ENCODE measurements at places on chromosomes 3 and 15.

DNA sequence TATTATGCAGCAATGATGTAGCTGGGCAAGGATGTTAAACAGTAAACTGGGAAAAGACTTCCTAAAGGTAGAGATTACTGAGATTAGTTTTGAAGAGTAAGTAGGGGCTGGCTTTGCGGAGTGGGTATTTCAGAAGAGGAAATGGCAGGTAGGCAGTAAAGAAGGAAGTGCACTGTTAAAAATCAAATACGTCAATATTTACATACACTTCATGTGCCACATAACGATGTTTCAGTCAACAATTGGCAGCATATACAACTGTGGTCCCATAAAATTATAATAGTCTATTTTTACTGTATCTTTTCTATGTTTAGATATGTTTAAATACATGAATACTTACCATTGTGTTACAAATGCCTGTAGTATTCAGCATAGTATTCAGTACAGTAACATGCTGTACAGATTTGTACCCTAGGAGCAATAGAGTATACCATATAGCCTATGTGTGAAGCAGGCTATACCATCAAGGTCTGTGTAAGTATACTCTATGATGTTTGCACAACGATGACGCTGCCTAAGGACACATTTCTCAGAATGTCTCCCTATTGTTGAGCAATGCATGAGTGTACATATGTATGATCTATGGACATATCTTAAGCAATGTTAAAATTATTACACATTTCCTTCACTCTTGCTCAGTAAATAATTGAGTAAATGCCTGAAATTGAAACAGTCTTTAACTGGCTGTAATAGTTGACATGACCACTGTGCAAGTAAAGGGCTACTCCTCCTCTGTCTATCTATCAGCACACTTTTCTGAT is 196.7 kb downstream of the ISL2 start:
- no peak for DNase-seq

GRCh38 chr15:89117790-89118189 is 29.5 kb downstream of the ABHD2 start:
- no peak for DNase-seq

DNA sequence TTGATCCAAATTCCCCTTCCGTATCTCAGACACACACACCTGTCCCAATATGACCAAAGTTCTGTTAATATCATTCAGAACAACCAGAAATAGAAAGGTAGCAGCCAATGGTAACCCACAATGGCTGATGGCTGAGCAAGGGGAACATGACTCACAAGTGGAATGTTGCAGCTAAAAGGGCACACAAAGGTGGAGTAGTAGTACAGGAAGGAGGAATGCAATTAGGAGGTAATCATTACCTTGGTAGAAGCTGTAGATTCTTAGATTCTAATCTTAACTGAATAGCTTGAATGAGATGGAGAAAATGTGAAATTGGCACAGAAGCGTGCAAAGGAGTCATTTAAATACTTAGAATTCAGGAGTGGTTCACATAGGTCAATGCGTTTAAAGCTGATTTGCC is 347.9 kb downstream of the NR2F2 start:
- no peak for DNase-seq

GRCh38 chr3:146160964-146161662 is at the start of gene PLOD2:
PLOD2 (minus strand) TSS chr3:146161184; CDS start chr3:146160989, 195 bp downstream.
- DNase-seq = no peak

DNA sequence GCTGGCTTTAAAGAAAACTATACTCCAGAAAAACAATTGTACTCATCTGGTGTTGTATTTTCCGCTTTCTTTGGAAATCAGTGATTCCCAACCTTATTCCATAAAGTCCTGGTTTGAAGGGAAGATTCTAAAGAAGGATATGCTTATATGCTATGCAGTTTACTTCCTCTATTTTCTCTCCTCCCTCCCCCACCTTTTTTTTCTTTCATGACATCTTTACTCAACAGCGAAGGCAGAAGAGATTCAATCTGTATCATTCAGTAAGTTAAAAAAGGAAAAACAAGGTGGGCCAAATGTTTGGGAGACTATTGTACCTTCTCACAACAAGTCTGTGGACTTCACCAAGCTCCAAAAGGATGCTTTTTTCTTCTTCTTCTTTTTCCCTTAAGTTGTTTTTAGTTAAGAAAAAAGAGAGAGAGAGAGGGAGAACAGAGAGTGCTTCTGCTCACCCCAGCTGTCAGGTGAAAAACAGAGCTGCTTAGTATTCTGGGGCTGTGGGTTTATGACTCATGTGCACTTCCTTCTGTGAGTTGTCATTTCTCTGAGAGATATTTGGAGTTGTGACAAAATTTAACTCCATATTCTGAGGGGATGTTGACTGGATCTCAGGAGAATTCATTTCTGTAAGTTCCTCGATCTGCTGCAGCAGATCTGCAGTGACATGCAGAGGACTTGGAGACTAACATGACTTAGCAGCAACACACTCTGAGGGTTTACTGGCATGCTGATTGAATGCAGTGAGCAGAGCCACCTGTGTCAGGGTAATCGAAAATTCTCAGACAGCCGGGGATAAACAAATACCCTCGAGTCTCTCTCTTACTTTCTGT is 70.7 kb downstream of the SSR3 start:
- peak; percentile 24 for DNase-seq

DNA sequence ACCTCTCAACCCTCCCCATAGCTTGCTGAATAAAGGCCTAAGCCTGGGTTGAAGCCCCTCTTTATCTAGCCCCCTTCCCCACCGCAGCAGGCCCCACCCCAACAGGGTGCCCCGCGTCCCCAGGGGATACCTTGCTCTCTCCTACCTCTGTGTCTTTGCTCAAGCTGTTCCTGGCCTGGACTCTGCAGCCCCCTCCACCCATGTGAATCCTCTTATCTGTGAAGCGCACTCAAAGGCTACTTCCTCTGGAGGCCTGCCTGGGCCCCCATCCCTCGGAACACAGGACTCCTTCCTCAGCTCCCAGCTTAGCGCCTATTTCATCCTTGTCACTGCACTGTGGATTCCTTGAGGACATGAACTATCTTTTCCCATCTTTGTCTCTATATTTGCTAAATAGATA is 61.4 kb upstream of the HERC1 start:
- no peak for DNase-seq

- no peak for DNase-seq
Observed at GRCh38 chr3:159751146-159751545, 237.5 kb upstream of the IL12A start.

- no peak for DNase-seq
Observed at GRCh38 chr3:42014921-42015533, 53.1 kb upstream of the ULK4 start.

- no peak for DNase-seq
Observed at GRCh38 chr3:15659254-15659975, 57.9 kb downstream of the BTD start.

GRCh38 chr3:42492508-42493080 is 9.8 kb upstream of the VIPR1 start:
- no peak for DNase-seq

DNA sequence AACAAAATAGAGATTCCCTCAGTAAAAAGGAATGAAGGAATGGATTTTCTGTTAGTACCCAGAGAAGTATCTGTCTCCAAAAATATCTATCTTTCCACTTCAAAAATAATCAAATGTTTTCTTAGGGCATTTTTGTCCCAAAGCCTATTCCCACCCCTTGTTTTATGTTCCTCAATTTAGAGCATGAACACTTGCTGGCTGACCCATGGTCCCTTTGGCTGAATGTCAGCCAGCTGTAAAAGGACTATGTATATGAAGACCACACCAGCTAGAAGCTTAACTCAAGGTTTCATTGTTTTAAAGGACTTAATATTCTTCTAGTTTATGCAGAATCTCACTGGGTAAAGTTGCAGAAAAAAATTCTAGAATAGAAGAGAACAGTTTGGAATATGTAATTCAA is 931.2 kb downstream of the MCTP2 start:
- no peak for DNase-seq

DNA sequence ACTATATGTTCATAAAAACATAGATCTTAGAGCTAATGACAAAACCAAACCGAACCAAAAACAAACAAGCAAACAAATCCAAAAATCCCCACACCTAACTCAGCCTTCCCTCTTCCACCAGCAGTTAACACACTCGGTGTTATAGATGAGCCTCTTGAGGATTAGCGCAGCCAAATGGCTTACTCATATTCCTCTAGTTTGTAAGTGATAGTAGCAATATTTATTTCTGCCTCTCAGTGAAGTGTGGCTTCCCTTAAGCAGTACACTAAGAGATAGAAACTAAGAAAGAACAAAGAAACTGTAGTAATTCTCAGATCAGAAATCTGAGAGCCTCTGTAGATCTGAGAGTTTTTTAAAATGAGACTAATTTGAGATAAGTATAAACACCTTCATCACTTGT is 2.4 kb upstream of the NCEH1 start:
- DNase-seq = no peak

DNA sequence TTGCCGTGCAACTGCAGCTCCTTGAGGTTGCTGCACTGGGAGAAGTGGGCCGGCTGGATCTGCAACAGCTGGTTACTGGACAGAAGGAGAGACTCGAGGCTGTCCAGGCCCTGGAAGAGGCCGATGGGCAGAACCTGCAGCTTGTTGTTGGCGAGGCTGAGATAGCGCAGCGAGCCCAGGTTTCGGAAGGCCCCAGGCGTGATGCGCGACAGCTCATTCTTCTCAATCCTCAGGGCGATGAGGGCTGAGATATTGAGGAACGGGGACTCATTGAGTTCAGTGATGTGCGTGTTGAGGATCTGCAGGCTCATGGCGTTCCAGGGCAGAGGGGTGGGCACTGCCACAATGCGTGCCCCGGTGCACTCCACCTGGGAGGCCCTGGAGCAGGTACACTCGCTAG is 9.0 kb downstream of the LRRC15 start:
- DNase-seq = no peak

GRCh38 chr3:46539443-46540005 is 26.6 kb downstream of the LRRC2 start:
- DNase-seq = no peak

- no peak for DNase-seq
Observed at GRCh38 chr3:71210257-71211007, 373.1 kb downstream of the FOXP1 start.

GRCh38 chr3:172378439-172378838 is 69.8 kb downstream of the GHSR start:
- DNase-seq = no peak

DNA sequence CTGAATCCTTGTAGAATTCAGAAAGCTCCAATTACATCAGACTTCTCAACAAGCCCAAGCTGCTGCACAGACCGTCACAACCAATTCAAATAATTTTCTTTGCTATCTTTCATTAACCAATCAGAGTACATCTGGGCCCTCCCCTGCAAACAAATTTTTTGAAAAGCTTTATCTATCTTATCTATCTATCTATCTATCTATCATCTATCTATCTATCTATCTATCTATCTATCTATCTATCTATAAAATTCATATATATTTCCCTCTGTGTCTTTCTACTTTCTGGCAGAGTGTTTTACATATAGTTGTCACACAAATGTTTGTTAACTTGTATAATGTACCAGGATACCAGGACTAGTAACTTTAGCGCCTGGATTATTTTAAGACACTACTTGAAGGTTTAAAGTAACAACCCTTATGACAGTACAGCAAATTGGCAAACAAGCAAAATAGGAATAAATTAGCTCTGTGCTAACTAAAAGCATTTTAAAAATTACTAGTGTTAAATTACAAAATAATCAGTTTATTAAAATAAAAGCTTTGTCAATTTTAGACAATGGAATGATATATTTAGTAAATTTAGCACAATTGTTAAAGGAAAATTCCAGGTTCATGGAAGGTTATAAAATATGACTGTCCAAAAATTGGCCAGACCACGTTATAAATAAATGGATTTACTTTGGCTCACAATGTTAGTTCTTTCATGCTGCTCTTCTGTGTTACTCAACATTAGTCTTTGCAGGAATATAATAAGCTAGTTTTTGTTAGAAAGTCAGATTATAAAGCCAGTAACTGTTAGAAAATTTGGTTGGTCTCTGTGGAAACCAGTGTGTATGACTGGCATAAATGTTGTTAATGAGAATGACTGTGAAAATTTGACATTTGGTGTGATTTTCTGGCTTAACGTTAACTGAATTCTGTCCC is 138.6 kb downstream of the SUCNR1 start:
- no peak for DNase-seq

DNA sequence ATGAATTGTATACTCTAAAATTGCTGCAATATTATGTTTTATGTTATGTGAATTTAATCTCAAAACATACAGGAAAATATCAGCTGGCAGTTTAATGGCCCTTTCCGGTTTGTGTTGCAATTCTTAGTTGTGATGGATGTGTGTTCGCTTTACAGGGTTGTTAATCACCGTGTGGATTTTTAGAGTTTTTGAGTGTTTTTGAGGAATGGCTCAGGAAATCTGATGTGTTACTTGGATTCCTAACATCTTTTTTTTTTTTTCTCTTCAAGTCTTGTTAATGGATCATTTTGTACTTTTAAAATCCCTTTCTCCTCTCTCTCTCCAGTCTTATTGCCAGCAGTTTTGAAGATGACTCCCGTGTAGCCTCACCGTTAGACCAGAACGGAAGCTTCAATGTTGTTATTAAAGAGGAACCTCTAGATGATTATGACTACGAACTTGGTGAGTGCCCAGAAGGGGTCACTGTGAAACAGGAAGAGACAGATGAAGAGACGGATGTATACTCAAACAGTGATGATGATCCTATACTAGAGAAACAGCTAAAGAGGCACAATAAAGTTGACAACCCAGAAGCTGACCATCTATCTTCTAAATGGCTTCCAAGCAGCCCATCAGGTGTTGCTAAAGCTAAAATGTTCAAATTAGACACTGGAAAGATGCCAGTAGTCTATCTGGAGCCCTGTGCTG is 35.7 kb downstream of the MGA start:
- peak; percentile 30 for DNase-seq

Measured in activated gamma-delta T cell treated with anti-CD3 and anti-CD28 coated beads, Interleukin-2, amount 50 U/mL, for 16 hours (primary cell).